ENCODE measurements at places on chromosomes 13 and 19.

- DNase-seq: no peak
Measured at GRCh38 chr13:40230833-40231266, 435.6 kb downstream of the FOXO1 start.

GRCh38 chr13:44786756-44787155, 202.5 kb downstream of the NUFIP1 start:
- DNase-seq: no peak

DNA sequence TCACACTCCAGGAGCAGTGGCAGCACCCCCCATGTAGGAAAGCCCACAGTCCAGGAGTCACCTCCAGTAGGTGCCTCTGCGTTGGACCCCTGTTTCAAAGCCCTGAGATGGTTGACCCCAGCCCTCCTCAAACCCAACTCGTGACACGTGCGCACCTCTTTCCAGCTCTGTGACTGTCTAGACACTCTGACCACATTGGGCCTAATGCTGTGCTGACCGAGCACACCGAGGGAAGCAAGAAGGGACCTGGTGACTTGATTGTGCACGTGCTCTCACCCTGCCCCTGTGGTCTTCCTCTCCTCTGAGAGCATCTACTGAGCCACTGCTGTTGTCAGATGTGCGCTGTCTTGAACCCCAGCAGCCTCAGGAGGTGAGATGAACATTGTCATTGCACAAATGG, 22.9 kb upstream of the SLC35E1 start:
- no peak for DNase-seq

DNA sequence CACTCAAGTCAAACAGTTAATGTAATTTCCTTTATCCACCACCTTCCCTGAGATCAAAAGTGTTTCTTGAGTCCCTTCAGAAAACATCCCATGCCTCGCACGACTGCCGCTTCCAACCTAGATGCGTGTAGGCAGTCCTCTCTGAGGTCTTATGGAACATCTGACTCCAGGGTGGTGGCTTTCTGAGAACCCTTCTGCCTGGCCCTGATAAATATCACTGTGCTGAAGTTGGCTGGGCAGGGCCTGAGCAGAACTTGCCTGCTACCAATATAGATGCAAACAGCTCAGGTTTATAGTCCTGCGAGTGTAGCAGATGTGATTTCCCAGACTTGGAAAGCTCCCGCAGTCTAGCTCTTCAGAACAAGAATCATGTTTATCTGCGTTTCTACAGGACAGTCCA, 61.1 kb upstream of the GPR12 start:
- DNase-seq: no peak

DNA sequence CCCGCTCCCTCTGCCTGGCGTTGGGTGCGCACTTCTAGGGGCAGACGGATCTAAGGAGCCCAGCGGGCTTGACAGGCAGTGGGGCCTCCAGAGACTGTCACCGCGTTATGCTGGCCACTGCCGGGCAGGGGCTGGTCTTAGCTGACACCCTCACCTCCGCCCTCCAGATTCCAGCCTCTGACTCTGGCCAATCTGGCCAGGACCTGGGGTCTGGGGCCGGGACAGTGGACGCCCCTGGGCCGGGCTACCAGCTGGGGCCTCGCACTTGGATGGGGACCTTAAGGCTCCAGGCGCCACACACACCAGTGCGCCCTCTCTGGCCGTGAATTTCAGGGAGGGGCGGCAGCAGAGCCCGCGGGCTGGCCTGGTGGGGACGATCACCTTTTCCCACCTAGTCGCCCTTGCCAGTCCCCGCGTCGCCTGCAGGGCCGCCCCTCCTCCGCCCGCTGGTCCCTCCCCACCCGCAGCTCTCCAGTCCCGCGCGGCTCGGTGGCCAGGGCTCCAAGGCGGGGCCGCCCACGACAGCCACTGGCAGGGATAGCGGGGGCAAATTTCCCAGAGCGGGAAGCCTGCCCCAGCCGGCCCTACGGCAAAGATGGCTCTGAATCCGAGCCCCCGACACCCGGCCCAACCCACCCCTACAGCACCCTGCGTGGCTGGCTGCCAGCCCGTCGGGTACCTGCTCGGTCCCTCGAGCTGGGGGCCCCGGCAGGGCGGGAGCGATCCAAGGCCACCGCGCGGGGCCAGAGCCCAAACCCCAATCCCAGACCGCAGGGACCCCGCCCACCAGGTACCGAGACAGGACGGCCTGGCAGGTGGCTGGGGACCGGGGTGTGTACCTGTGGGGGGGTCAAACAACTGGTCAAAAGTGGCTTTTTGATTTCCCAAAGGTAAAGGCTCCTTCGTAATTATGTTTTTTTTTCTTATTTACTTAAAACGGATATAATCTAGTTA, 6.1 kb upstream of the ZNF98 start:
- DNase-seq: no peak

DNA sequence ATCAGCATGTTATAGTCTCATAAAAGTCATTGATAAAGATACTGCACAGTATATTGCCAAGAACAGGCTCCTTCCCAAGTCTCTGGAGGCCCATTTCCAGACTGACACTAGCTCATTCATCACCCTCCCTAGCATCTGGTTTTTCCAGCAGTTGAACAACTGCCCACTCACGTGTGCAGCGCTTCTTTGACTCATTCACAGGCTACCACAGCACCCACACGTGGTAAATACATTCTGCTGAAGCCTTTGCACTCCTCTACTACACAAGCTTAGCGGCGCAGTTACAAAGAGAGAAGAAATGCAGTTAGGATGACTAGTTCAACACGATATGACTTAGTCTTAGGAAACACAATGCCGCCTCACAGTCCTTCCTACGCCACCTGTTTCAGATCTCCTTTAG, 87.7 kb downstream of the DOCK9 start:
- peak; percentile 7 for DNase-seq

Data from fibroblast of gingiva (primary cell).